ENCODE measurements at places on chromosomes 11 and 22.

- DNase-seq = no peak
These were observed 1351.9 kb downstream of the BRD1 start for GRCh38 chr22:48475661-48476345.

DNA sequence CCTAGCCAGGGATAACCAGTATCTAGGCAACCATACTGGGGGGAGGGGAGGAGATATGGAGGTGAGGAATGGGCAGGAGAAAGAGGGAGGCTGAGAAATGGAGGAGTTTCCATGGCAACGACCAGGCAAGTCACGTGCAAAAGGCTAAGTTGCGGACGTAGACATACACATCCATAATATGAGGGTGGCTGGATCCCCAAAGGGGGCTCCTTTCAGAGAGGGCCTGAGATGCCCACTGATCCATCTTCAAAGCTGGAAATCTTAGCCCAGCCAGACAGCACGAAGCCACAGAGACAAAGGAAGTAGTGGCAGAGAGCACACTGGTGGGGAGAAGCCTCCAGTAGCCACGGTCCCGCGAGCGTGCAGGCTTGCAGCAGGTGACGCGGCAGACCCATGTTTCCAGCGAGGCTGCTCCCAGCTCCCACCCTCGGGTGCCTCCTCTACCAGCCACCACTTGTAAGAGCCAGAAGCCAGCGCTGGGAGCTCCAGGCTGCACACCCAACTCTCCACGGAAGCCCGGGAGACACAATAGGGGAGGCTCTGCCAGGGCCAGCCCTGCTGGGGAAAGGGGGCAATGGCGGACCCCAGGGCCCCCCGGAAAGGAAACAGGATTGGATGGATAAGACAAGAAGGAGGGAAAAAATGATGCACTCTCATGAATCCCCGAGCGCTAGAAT lies 938 bp downstream of the FXYD6 start:
- DNase-seq = no peak

GRCh38 chr11:96162816-96163499 lies 180.0 kb downstream of the MAML2 start:
- DNase-seq = no peak

GRCh38 chr11:21771097-21771496 lies 421.8 kb upstream of the ANO5 start:
- DNase-seq = no peak

- DNase-seq = no peak
These were observed 15.3 kb upstream of the LRRC32 start for GRCh38 chr11:76685831-76686230.

- no peak for DNase-seq
These were observed 64.7 kb upstream of the CTSC start for GRCh38 chr11:88402192-88402715.

GRCh38 chr11:132234878-132235277 lies 864.5 kb downstream of the NTM start:
- no peak for DNase-seq

DNA sequence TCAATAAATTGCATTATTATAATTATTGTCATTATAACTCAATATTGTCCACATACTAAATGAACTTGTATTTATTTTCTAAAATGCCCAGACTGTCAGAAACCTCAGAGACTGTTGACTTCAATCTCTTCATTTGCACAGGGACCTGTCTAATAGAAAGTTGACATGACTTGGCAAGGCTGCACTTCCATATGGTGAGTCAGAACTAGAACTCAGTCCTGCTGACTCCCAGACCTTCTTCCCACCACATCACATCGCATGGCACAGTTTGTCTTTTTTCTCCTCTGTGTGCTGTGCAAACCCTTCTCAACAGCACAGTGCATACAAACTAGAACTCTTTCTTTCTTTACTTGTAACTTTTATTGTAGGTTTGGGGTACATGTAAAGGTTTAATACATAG lies 215.1 kb upstream of the BLID start:
- DNase-seq = no peak

DNA sequence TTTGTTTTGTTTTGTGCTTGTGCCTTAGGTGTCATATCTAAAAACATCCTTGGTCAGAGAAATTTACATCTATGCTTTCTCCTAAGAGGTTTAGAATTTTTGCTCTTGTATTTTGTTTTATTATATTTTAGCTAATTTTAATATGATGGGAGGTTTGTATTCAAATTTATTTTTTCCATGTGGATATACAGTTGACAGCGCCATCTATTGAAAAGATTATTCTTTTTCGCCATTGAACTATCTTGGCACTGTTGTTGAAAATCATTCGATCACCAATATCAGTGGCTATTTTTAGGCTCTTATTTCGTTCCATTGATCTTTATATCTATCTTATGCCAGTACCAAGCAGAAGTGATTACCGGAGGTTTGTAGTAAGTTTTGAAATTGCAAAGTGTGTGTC lies 510.3 kb downstream of the BRD1 start:
- no peak for DNase-seq

- no peak for DNase-seq
These were observed 460.5 kb downstream of the LRRC4C start for GRCh38 chr11:40998920-40999319.

DNA sequence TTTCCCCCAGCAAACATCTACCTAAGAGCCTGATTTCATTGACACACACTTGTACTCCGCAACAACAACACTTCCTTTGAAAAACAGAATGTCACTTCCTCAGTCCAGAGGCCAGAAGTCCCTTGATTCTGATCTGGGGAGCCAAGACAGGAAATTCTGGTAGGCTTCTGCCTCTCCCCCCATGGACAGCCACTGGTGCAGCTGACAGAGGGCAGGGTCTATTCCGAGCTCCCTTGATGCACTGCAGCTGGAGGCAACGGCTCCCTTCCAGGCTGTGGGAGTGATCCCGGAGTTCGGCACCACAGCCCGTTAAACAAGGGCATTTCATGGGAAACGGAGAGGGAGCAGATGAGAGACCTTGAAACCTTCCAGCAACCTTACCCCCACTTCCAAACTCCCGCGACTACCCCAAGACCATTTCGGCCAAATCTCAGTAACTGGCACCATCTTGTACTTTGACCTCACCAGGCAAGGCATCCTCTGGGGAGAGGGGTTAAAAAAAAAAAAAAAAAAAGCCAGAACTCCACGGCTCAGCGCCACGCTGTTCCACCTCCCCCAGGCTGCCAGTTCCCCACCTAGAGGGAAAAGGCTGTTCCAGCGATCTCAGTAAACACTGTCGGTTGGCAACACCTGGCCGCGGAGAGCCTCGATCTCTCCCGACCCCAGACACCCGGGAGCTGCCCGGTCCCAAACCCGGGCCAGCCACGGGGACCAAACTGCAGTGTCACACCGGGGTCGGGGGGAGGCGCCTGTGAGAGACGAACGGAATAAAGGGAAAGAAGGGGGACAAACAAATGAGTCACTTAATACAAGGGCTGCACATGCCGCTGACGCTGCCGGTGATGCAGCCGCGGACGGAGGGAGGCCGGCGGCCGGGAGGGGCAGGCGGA lies 1.1 kb downstream of the GAB2 start:
- no peak for DNase-seq

GRCh38 chr11:46865340-46865739 lies 19.3 kb upstream of the CKAP5 start:
- no peak for DNase-seq

- no peak for DNase-seq
These were observed 6.3 kb upstream of the NDUFC2 start for GRCh38 chr11:78085972-78086371.

DNA sequence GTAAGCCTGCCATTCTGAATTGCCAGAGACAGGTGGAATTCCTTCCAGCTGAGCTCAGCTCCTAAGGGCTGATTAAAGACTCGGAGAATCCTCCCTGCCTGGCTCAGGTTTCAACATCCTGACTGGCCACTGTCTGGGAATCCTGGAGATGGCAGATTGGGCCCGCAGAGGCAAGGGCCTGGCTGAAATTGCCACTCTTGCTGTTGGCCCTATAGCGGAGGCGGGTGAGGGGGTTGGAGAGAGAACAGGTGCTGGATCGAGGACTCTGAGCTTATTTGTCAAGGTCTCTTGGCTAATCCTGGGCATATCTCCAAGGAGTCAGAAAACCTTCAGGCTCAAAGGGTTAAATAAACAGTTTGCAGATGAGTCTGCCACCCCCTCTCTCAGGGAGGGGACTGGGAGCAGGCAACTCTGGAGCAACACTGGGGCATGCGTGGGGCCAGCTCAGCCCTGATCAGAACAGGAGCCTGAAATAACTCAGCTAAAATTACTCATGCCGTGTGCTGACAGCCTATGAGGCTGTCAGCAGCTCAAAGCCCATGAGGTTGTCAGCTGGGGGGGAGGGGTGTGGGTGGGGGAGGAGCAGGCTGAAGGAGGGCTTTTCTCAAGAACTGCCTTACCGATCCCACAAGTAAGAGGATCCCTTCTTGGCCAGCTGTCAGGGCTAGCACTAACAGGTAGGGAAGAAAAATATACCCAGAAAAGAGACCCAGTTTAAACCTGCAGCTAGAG lies 14.7 kb upstream of the MFRP start:
- DNase-seq = no peak

DNA sequence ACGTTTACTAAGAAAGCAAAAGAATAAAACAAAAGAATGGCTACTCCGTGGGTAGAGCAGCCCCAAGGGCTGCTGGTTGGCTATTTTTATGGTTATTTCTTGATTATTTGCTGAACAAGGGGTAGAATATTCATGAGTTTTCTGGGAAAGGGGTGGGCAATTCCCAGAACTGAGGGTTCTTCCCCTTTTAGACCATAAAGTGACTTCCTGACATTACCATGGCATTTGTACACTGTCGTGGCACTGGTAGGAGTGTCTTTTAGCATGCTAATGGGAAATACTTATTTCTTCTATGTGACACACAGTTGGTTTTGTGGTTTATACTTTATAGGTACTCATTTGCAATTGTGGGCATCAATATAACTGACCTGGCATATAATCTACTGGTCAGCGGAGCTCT lies 56.3 kb downstream of the SLN start:
- no peak for DNase-seq

- DNase-seq = no peak
These were observed 2.3 kb downstream of the ASCL2 start for GRCh38 chr11:2267851-2268728.

DNA sequence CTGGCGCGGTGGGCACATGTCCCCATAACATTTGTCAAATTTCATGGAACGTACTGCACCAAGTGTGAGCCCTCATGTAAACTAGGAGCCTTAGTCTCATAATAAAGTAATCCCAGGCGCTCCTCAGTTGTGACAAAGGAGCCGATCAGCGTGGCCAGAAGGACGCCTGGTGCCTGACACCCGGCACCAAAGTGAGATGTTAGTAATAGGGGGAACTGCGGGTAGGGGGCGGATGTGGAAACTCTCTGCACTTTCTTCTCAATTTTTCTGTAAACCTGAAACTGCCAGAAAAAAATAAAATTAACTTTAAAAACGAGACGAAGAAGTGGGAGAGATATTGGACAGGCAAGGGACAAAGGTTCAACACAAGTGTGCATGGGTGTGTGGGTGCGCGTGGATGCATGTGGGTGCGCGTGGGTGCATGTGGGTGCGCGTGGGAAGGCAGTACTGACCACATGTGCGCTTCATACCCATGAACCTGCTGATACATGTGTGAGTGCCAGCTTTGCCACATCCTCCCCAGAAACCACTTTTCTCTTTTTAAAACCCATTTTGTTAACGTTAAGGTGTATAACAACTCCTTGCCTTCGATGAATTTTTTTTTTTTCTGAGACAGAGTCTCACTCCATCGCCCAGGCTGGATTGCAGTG lies 55.4 kb upstream of the LINC01488 start:
- DNase-seq = no peak

- DNase-seq = peak; percentile 29
These were observed 517 bp downstream of the SPINDOC start for GRCh38 chr11:63813563-63814382.

- DNase-seq = no peak
These were observed 12.8 kb upstream of the FBXO3 start for GRCh38 chr11:33787076-33787475.

DNA sequence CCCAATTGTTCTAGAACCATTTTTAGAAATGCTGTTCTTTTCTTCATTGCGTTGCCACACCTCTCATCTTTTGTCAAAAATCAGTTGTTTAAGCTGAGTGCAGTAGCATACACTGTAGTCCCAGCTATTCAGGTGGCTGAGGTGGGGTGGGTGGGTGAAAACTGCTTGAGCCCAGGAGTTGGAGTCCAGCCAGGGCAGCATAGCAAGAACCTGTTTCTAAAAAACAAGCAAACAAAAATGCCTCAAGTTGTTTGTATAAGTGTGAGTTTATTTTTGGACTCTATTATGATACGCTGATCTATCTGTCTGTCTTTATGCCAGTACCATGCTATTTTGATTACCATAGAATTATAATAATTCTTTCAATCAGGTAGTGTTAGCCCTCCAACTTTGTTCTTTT lies 62.5 kb upstream of the RRM1 start:
- DNase-seq = no peak

GRCh38 chr22:33909911-33910310 lies 10.4 kb downstream of the LARGE1 start:
- no peak for DNase-seq

- no peak for DNase-seq
These were observed 8.4 kb downstream of the TSPAN4 start for GRCh38 chr11:850775-851763.

- DNase-seq = no peak
These were observed 107.9 kb downstream of the VPREB1 start for GRCh38 chr22:22352371-22352999.

DNA sequence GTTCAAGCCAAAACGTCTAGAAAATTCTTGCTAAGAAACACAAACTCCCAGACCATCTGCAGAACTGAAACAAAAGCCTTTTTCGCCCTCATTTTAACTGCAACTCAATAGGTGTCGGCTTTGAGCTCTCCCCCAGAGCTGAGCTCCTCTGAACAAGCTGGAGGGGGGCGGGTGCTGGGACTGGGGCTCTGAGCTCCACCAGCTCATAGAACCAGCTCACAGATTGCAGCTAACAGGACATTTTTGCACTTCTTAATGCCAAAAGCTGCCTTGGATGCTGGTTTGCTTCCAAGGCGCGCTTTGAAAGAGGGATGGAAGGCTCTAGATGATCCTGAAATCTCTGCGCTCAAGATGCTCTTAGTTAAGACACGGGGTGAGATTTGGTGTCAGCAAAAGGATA lies 6.0 kb upstream of the YWHAH start:
- no peak for DNase-seq

DNA sequence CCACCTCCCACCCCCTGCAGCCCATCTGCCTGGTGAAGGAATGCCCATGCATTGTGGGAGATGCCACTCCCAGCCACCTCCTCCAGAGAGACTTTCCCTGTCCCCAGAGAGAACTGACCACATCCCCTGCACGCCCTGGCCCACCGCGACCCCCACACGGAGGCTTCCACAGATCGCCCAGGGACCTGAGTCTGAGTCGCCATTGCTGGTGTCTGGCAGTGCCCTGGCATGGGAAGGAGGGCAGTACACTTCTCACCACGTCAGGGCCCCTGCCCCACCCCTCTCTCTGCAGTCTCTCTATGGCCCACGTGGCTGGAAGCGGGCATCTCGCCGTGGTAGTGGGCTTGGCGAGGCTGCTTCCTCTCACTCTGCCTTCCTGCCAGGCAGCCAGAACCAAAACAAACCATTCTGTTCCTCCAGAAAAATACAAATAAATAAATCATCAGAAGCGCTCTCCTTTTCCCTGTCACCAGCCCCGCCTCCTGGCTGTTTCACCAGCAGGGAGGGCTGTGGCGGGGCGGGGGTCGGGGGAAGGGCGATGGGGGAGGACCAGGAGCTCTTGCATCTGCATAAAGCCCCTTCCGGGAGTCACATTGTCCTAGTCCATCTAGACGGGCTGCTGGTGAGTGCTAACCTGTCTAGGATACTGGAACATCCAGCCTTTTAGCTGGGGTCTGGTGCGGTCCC lies 20.9 kb downstream of the SHISAL1 start:
- DNase-seq = no peak

GRCh38 chr11:66768818-66769217 lies 39.8 kb upstream of the SPTBN2 start:
- no peak for DNase-seq
